CD4-positive, alpha-beta memory T cell (primary cell): ENCODE measurements at places on chromosomes 1 and 21.
A peak's percentile ranks its signal among the peaks of the same experiment; 100 is the strongest.

DNA sequence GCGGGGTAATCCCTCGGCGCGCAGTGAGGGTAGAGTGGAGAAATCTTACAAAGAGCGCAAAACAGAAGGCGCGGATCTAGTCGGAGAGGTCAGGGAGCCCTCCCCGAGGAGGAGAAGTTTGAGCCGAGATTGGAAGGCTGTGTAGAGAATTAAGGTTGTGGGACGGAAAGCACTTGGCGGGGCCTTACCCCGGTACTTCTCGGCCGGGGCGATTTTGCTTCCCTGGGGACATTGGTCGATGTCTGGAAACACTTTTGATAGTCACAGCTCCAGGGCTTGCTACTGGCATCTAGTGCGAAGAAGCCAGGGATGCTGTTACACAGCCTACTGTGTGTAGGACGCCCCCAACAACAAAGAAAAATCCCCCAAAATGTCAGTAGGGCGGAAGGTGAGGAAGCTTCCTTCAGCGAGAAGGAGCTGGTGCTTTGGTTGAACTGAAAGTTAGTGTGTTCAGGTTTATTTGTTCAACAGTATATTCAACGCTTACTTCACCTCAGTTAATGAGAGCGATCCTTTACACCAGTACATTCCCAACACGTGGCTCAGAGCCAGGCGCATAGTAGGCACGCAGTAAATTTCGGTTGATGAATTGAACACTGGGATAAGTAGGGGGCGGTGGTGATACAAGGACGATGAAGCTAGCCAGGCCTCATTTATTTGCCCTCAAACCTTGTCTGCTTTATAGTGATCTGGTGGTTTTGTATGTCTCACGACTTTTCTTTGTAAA lies 807 bp downstream of the CEP85 start:
- no peak for DNase-seq

- no peak for DNase-seq
Measured at GRCh38 chr1:231844986-231845502, 218.5 kb downstream of the DISC1 start.

DNA sequence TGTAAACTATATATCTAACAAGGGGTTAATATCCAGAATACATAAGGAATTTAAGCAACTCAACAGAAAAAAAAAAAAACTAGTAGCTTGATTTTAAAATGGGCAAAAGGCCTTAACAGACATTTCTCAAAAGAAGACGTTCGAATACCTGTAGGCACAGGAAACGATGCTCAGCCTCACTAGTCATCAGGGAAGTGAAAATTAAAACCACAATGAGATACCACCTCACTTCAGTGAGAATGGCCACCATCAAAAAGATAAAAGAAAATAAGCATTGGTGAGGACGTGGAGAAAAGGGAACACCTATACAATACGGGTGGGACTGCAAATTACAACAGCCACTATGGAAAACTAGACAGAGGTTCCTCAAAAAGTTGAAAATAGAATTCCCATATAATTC lies 37.3 kb downstream of the NPHP4 start:
- DNase-seq = peak; percentile 5

DNA sequence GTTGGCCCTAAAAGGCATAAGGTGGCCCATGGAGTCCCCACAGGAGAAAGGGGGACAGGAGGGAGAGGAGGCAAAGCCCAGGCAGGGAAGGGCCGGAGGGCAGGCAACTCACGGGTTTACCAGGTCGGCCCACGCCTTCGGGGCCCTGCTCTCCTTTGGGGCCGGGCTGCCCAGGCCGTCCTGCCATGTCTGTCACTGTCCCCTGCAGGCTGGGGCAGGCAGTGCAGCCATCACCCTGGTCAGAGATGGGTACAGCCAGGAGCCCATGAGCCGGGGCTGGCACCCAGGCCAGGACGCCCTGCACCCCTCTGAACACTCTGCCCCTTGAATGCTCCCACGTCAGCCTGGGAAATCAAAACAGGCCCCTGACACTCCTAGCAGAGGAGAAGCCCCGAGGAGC lies 19.8 kb downstream of the COL16A1 start:
- DNase-seq = no peak

- DNase-seq = no peak
Measured at GRCh38 chr1:221801773-221802516, 60.1 kb upstream of the DUSP10 start.

- DNase-seq = no peak
Measured at GRCh38 chr1:180188091-180188506, 33.4 kb downstream of the QSOX1 start.

GRCh38 chr21:42777064-42777756 lies 102.1 kb downstream of the WDR4 start:
- DNase-seq = no peak

GRCh38 chr1:223374064-223374610 lies 10.2 kb upstream of the SUSD4 start:
- DNase-seq = no peak

- DNase-seq = no peak
Measured at GRCh38 chr1:235313931-235314678, 13.9 kb downstream of the ARID4B start.

- DNase-seq = no peak
Measured at GRCh38 chr1:72724951-72725861, 442.9 kb upstream of the NEGR1 start.

DNA sequence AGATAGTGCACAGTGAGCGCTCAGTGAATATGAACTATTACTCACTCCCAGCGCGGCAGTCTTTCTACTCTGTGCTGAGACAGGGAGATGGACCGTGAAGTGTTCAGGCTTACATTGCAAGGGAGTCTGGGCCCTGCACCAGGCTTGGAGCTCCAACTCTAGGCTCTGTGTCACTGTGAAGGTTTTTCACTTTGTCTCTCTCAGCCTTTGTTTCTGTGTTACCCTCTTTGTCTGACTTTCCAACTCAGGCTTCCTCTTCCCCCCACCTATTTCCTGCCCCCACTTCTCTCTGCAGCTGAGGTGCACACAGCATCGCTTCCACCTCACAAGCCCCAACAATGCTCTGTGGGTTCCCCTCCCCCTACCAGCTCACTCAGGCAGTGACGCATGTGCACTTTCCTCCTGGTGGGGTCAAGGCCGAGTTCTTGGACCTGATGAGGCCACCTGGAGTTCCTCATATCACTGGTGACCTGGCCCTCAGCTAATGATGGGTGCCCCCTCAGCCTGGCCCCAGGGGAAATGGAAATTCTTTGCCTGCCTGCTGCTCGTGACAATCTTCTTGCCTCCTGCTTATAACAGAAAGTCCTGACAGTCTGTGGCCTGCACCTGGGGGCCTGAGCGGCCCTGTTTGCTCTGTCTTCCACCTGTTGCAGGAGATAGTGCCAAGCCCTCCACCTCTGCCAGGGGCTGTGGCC lies 1.1 kb upstream of the LCK start:
- DNase-seq = peak; percentile 89

- DNase-seq = peak; percentile 52
Measured at GRCh38 chr1:59020151-59020997, 236.5 kb upstream of the JUN start.

- no peak for DNase-seq
Measured at GRCh38 chr1:55255901-55256300, 40.7 kb upstream of the USP24 start.

DNA sequence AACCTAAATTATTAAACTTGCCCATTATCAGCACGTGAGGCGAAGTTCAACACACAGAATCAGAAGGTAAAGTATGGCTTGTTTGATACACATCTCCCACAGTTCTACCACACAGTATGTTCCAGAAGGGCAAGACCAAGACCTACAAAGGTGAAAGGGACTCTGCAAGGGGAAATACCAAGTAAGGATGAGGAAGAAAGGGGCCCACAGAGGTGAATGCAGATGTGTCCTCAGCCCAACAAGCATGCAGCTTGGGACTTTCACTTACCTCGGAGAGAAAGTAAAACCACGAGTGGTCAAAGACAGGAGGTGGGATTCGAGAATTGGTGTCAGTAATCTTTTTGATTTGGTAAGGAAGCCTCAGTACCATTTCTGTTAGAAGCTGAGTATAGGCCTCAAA lies 85.8 kb downstream of the UBR4 start:
- DNase-seq = no peak

GRCh38 chr1:20739225-20739624 lies 6.7 kb upstream of the SH2D5 start:
- no peak for DNase-seq

- DNase-seq = no peak
Measured at GRCh38 chr1:47934243-47934805, 62.9 kb downstream of the TRABD2B start.

DNA sequence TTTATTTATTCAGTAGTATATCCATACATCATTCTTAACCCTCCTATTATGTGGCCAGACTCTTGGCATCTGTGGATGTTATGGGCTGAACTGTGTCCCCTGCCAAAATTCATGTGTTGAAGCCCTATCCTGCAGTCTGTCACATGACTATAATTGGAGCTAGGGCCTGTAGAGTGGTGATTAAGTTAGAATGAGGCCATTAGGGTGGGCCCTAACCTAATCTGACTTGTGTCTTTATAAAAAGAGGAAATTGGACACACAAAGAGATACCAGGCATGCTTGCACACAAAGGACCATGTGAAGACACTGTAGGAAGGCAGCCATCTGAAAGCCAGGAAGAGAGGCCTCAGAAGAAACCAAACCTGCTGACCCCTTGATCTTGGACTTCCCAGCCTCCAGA lies 6.6 kb downstream of the ZMYND12 start:
- DNase-seq = no peak

GRCh38 chr1:175433532-175434282 lies 241.1 kb upstream of the KIAA0040 start:
- DNase-seq = no peak

- DNase-seq = peak; percentile 54
Measured at GRCh38 chr1:161738627-161739287, 10.8 kb upstream of the DUSP12 start.

- no peak for DNase-seq
Measured at GRCh38 chr1:98406352-98407088, 255.0 kb upstream of the SNX7 start.
